EH (cell line): ENCODE measurements at places on chromosomes 1 and 21.

GRCh38 chr1:86849756-86850155 is 64.2 kb downstream of the SELENOF start:
- no peak for DNase-seq

GRCh38 chr1:212488436-212489283 is 55.9 kb downstream of the NENF start:
- DNase-seq, result peak; percentile 36

DNA sequence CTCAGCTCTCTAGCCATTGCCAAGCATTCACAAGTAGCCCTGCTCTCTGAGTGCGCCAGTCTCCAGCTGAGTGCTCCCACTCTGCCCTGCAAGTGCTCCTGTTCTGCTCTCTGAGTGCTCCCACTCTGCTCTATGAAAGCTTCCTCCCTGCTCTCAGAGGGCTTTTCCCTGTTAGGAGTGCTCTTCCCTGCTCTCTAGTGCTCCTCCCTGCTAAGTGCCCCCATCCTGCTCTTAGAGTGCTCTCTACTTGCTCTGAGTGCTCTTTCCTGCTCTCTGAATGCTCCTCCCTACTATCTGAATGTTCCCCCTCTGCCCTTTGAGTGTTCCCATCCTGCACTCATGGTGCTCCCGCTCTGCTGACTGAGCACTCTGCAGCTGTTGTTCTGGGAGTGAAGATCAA is 555.4 kb downstream of the NPHP4 start:
- no peak for DNase-seq

GRCh38 chr1:159949981-159950381 is 4.1 kb downstream of the SLAMF9 start:
- no peak for DNase-seq
